Fibroblast of the aortic adventitia (primary cell): ENCODE measurements at places on chromosomes 1 and 21. TPM values are rescaled to one million over a fixed set of nuclear protein-coding genes. Genes with fewer than 3 reads are reported as not detected.

Gene RAB42
- total RNA-seq: 1.6 and 3.4 TPM in 2 replicates

Gene FASLG
- total RNA-seq: not detected in 2 replicates

Gene RBBP4
- total RNA-seq: 67.7 and 109 TPM in 2 replicates

Gene GBP2
- 19.8 and 75.5 TPM in 2 replicates for total RNA-seq

Gene OR6N1
- total RNA-seq: 0.16 TPM in 1 of 2 replicates, not detected in the other

Gene CFH
- 105 and 517 TPM in 2 replicates for total RNA-seq

Gene SPRR2G
- total RNA-seq: not detected in 2 replicates

Gene TNFRSF9
- total RNA-seq: under 0.01 and 0.90 TPM in 2 replicates

Gene SPATA46
- total RNA-seq: not detected in 2 replicates

Gene AGTRAP
- 15.0 and 49.4 TPM in 2 replicates for total RNA-seq

Gene HJV
- total RNA-seq: not detected in 2 replicates

Gene GIPC2
- total RNA-seq: 0.63 and 0.74 TPM in 2 replicates

Gene PLPPR4
- 1.1 and 2.8 TPM in 2 replicates for total RNA-seq

Gene CYP4A11
- not detected in 2 replicates for total RNA-seq

Gene PER3
- total RNA-seq: 27.1 and 35.5 TPM in 2 replicates

Gene CDC73
- 33.4 and 174 TPM in 2 replicates for total RNA-seq

Gene CHML
- 2.8 and 10.1 TPM in 2 replicates for total RNA-seq

Gene MNDA
- not detected in 2 replicates for total RNA-seq

Gene RIPK4
- 0.45 TPM in 1 of 2 replicates, not detected in the other for total RNA-seq

Gene IFI6
- total RNA-seq: 64.7 and 194 TPM in 2 replicates

Gene SH3D21
- total RNA-seq: 5.2 and 9.3 TPM in 2 replicates

Gene SELL
- 0.27 and 2.5 TPM in 2 replicates for total RNA-seq

Gene DHDDS
- total RNA-seq: 46.0 and 55.7 TPM in 2 replicates

Gene HPCA
- 0.49 TPM in 1 of 2 replicates, not detected in the other for total RNA-seq

Gene IFI44L
- 17.7 and 48.7 TPM in 2 replicates for total RNA-seq

Gene SLC6A17
- 0.16 and 0.90 TPM in 2 replicates for total RNA-seq

Gene GLUL
- total RNA-seq: 136 and 296 TPM in 2 replicates

Gene OR14C36
- not detected in 2 replicates for total RNA-seq

Gene KRTAP20-4
- not detected in 2 replicates for total RNA-seq

Gene LY9
- total RNA-seq: 0.25 TPM in 1 of 2 replicates, not detected in the other

Gene MDM4
- total RNA-seq: 55.1 and 107 TPM in 2 replicates

Gene HSPB7
- 8.9 TPM in 1 of 2 replicates, not detected in the other for total RNA-seq

Gene CYP2J2
- 0.09 TPM in 1 of 2 replicates, not detected in the other for total RNA-seq

Gene LDLRAD1
- not detected in 2 replicates for total RNA-seq

Gene ITPKB
- 7.5 and 17.2 TPM in 2 replicates for total RNA-seq

Gene LCE2A
- total RNA-seq: not detected in 2 replicates

Gene ERICH3
- total RNA-seq: not detected in 2 replicates

Gene ADAM30
- total RNA-seq: not detected in 2 replicates

Gene ZNF697
- total RNA-seq: 4.4 and 7.3 TPM in 2 replicates

Gene OLFM3
- not detected in 2 replicates for total RNA-seq

Gene ZNF695
- total RNA-seq: 0.82 and 1.4 TPM in 2 replicates

Gene TTLL10
- total RNA-seq: not detected in 2 replicates

Gene MYBPH
- total RNA-seq: 0.08 TPM in 1 of 2 replicates, not detected in the other

Gene RAB4A
- 30.8 and 33.2 TPM in 2 replicates for total RNA-seq

Gene TMEM82
- total RNA-seq: not detected in 2 replicates

Gene CELF3
- not detected in 2 replicates for total RNA-seq
